Fibroblast of the aortic adventitia (primary cell): ENCODE measurements at places on chromosomes 1 and 21. TPM values are rescaled to one million over a fixed set of nuclear protein-coding genes. Genes with fewer than 3 reads are reported as not detected.

- no peak for DNase-seq
Measured at GRCh38 chr21:34858559-34858958, 189.8 kb downstream of the CLIC6 start.

The RSPO1 gene
- total RNA-seq, result 0.49 TPM in 1 of 2 replicates, not detected in the other

The GNPAT gene
- total RNA-seq, result 25.7 and 54.8 TPM in 2 replicates

The TNNT2 gene
- 0.09 TPM in 1 of 2 replicates, not detected in the other for total RNA-seq

DNA sequence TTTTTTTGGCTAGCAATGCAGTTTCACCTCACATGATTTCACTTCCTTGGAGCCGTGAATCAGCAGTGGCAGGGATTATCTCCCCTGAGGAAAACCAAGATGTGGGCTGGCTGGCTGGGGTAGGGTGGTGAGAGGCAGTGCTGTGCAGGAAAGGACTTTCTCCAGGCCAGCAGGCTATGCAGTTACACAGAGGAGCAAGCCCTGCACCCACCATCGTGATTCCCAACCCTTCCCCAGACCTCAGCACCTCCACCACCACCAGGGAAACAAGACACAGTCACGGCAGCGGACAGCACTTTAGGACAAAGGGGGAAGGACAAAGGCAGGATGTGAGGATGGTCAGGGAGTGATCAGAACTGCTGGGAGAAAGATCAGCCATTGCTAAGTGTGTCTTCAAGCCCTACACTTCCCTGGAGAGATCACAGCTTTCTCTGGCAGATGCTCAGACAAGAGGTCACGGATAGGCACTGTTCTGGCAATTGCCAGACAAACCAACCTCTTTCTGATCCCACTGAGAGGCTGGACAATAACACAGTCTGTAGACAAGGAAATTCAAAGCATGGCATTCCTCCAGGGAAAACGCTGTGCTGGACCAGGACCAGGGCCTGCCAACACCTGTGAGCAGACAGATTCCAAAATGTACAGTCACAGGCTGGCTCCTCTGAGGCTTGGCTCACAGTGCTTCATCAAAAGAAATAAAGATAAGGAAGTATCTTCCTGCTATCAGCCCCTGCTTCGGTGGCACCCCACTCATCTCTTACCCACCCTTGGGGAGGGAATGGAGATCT is 509.4 kb downstream of the SMYD3 start:
- peak; percentile 85 for DNase-seq

- DNase-seq, result no peak
Measured at GRCh38 chr1:2501041-2501819, 25.1 kb downstream of the PLCH2 start.

DNA sequence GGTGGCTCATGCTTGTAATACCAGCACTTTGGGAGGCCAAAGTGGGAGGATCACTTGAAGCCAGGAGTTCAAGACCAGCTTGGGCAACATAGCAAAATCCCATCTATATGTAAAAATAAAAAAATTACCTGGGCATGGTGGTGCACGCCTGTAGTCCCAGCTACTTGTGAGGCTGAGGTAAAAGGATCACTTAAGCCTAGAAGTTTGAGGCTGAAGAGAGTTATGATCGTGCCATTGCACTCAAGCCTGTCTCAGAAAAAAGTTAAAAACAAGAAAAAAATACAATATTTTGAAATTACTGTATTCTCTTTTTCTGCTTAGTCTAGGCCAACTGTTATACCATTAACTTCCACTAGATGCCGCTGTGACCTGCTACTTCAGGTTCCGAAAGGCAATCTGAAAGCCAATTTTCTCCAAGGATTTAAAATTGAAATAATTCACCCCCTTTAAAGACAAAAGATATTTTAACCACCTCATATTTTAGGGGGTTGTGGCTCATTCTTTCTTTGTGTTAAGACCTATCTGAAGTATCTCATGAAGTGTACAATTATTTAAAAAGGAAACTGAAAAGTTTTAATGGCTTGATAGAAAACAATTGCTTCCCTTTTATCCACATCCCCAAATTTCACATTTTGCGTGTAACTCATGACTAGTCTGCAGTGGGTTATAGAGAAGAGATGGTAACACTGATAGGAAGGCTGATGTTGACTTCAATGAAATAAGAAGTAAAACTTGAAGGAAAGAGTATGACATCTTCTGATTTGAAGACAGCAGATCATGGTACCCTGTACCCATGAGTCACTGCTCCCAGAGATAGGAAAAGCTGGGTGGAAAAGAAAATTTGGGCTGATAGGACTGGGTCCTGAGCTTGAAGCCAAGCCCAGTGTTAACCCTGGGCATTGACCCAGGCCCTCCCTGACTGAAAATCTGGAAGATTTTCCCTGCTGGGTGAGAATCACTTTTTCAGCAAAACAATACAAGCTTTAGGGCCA is 24.4 kb upstream of the CLDN14 start:
- peak; percentile 86 for DNase-seq

DNA sequence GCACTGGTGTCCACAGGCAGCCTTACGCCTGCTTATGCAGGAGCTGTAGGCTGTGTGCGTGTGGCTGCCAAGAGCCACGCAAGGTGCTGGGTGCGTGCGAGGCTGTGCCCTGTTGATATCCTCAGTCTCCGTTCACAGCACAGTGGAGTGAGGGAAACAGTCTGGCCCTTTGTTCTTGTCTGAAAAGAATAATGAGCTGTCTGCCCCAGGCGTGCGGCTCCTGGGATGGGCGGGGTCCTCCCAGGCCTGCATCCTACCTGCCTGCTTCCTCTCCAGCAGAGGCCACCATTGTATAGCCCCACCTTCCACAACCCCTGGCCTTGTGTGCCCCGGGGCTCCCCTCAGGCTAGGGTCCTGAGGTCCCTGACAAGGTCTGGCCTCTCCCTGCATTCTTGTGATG is 47.0 kb upstream of the KDM4A start:
- DNase-seq, result no peak

The LCE1A gene
- not detected in 2 replicates for total RNA-seq

The ETV3L gene
- total RNA-seq, result not detected in 2 replicates

The DISP3 gene
- not detected in 2 replicates for total RNA-seq

GRCh38 chr1:56522680-56523079 is 56.7 kb downstream of the PLPP3 start:
- no peak for DNase-seq

The SHE gene
- 0.09 and 0.49 TPM in 2 replicates for total RNA-seq

The SAMSN1 gene
- total RNA-seq, result 0.27 TPM in 1 of 2 replicates, not detected in the other

The TRNAU1AP gene
- 18.8 and 29.7 TPM in 2 replicates for total RNA-seq

The ECM1 gene
- total RNA-seq, result 8.0 and 45.2 TPM in 2 replicates

The C1QA gene
- not detected in 2 replicates for total RNA-seq

The CATSPERE gene
- 0.49 and 1.1 TPM in 2 replicates for total RNA-seq

DNA sequence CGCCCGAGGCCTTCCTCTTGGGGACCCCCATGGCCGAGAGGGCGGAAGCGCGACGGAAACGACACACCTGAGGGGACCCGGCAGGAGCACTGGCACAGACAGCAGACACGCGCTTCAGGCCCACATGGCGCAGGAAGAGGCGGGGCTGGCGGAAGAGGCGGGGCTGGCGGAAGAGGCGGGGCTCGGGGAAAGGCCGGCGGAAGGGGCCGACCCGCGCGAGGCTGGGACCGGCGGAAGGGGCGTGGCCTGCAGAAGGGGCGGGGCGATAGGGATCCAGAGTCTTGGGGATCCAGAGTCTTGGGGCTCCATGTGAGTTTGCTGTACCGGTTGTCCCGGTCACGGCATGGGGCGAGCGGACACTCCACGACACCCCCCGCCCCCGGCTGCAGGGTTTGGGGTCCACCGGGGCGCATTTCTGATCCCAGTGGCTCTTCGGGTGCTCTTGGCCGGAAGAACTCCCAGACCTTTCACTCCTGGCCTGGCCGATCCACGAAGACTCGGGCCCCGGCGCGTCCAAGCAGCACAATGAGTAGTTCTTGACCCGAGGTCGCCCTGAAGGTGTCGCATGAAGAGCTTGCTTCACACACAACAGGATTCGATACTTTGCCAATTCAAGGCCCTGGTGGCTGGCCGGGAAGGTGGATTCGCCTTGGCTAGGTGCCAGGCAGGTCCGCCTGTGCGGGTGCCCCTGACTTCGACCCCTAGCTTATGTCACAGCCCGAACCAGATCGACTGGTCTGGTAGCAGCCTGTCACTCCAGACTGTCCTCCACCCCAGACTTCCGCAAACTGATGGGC is at the start of gene URB1:
URB1 (minus strand) TSS at position 133 of the 797 bp plus-strand sequence; CDS start at position 31, 102 bp downstream.
- DNase-seq, result peak; percentile 72

DNA sequence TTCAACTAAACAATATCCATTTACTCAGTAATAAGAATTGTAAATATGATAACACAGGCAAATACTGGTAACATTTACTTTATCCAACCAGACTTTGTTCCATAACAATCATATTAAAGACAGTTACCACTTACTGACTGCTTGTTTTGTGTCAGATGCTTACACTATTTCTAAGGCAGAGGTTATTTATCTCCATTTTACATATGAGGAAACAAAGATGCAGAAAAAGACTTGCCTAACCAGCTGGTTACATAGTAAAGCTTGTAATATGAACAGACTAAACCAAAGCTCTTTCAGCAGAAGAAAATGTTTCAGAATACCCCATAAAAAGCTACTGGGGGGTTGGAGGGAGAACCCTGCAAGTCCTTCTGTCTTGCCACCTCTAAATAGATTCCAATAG is 180.1 kb downstream of the EIF4G3 start:
- no peak for DNase-seq

DNA sequence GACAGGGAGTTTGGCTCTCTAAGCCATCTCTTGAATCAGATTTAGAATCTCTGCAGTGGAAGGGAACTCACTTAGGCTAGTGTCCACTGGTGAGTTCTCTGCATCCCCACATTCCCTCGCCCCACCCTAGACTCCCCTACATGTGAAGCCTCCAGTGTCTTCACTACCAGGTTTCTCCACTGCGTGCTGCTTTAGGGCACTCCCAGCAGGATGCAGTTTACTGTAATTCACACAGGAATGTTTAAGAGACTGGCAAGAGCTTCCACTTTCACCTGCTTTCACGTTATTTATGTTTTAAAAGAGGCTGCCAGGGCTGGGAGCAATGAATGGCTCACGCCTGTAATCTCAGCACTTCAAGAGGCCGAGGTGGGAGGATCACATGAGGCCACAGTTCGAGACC is 60.2 kb downstream of the KAZN start:
- no peak for DNase-seq

DNA sequence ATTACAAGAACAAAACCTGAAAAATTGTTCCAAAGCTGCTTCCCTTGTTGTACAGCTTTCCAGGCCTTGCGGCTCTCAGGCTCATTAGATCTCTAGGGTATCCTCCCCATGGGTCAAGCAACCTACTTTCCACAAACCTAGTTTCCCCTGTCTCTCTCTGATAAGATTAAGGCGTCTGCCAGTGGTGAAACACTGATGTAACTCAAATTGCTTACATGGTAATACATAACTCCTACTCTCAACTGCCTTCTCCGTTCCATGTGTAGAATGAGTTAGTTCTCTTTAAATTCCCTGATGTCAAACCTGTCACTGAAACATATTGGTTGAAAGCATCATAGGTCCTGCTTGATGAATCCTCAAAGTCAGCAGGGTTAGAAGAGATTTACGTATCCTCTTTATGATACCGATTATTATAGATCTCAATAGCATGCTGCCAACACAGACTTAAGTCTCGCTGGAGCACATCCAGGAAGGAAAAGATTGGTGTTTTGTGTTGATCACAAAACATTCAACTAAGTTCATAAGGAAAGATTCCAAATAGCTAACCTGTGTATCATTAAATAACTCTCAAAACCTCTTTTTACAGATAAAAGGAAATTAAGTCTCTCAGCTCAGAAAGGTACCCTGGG is 10.6 kb downstream of the PPP1R15B start:
- no peak for DNase-seq

DNA sequence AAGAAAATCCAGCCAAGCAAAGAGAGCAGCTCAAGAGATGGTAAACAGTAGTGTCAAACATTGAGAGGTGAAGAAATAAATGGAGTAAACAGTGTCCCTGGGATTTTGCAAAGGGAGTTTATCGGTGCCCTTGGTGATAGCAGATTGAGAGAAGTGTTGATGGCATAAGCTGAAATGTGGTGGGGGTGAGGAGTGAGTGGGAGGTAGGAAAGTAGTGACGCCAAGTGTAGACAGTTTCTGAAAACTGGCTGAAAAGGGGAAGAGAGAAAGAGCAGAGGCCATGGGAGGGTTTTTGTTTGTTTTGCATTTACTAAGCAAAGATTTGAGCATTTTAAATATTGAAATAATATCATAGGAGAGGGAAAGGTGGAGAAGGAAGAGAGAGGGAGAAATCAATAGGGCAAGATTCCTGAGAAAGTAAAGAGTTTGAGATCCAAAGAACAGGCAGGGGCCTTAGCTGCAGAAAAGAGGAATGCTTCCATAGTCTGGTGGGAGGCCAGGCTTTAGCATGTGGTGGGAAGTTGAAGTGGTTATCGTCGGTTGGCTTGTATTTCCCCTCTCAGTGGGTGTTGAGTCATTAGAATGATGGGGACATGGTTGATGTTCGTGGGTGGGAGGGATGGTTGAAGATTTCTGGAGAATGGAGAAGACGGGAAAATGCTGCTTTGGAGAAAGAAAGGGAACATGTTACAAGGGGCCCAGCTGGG is 26.8 kb upstream of the RASAL2 start:
- no peak for DNase-seq

- no peak for DNase-seq
Measured at GRCh38 chr1:36211307-36211706, 12.9 kb upstream of the THRAP3 start.

GRCh38 chr1:147225193-147225730 is at the start of gene FMO5:
Gene FMO5 (minus strand): TSS chr1:147225339. CDS start chr1:147225029, 310 bp downstream.
- DNase-seq, result peak; percentile 64

The ZNF436 gene
- 30.5 and 115 TPM in 2 replicates for total RNA-seq

- DNase-seq, result no peak
Measured at GRCh38 chr1:177573901-177574300, 396.0 kb downstream of the SEC16B start.

DNA sequence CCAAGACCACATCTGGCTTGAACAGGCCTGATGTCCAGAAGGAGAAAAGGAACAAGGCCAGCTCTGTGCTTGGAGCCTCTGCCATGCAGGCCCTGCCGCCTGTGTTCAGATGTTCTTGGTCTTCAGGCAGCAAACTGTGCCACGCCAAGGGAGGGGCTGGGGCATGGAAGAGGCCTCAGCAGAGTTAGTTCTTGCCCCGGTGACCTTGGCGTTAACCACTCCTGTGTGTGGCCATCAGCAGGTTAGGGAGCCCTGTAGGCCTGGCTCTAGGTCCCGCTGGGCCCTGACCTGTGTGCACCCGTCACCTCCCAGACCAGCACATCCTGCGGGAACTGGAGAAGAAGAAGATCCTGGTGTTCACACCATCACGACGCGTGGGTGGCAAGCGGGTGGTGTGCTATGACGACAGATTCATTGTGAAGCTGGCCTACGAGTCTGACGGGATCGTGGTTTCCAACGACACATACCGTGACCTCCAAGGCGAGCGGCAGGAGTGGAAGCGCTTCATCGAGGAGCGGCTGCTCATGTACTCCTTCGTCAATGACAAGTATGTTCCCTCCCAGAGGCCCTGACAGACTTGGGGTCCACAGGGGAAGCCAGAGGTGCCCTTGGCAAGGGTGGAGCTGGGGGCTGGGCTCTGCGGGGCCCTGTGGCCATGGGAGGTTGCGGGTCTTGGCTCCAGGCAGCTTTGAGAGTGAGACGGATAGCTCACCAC is 7.1 kb downstream of the ZC3H12A start:
- DNase-seq, result no peak

The LORICRIN gene
- total RNA-seq, result not detected in 2 replicates

The ALPL gene
- 1.1 and 16.3 TPM in 2 replicates for total RNA-seq

- DNase-seq, result no peak
Measured at GRCh38 chr1:112263042-112263441, 133.0 kb upstream of the CTTNBP2NL start.
